ENCODE measurements at places on chromosomes 3 and 15. TPM values are rescaled to one million over a fixed set of nuclear protein-coding genes. Genes with fewer than 3 reads are reported as not detected.

LIPH gene
- not detected for total RNA-seq

GRCh38 chr15:94387849-94388441 lies 156.6 kb downstream of the MCTP2 start:
- no peak for DNase-seq

LCTL gene
- total RNA-seq, result not detected

GRCh38 chr3:16176391-16177030 lies 2.0 kb downstream of the GALNT15 start:
- no peak for DNase-seq

DNA sequence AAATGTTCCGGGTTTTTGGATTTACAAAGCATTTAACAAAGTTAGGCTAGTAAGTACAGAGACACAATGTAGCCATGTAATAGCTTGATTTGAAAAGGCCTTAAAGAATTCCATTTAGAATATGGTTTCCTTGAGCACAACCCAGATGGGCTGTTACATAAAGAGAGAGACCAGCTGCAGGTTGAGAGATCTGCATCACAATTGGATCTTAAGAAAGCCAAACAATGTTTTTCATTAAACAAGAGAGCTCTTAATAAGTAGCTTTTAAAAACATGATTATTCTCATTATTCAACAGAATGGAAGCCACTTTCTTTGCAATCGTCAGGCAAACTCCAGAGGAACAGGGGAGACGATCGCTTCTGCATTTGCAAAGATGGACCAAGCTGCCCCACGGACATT lies 300.3 kb downstream of the OCA2 start:
- DNase-seq, result no peak

GRCh38 chr3:20537234-20537633 lies 351.2 kb upstream of the SGO1 start:
- DNase-seq, result no peak

GRCh38 chr15:27701956-27702355 lies 397.2 kb downstream of the OCA2 start:
- DNase-seq, result no peak

GRCh38 chr3:185661772-185662171 lies 75.7 kb downstream of the SENP2 start:
- no peak for DNase-seq

- DNase-seq, result no peak
Measured at GRCh38 chr3:19446687-19447086, 298.4 kb downstream of the KCNH8 start.

- DNase-seq, result no peak
Measured at GRCh38 chr3:10253731-10254130, 5.5 kb downstream of the TATDN2 start.

DNA sequence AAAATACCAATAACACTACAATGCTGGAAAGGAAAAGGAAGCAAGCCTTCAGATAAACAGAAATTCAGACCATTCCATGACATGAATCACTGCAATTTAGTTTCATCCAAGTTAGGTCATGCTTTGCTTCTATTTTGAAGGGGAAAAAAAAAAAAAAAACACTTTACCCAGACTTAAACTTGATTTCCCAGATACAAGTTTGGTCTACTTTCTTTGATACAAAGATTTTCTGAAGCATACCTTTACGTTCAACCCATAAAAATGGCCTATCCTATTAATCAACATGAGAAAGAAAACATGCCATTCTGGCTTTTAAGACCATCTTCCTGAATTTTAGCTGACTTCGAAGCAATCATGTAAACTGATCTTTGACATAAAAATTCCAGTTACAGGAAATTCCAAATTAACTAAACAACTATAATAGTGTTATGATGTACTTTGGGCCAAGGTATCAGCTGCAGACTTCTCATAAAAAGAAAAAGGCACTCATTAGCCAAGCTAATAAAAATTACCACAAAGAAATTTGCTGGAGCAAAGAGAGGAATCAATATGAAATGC lies 12.6 kb downstream of the OSBPL10 start:
- no peak for DNase-seq

GRCh38 chr3:141308588-141309218 lies 59.6 kb upstream of the ZBTB38 start:
- DNase-seq, result no peak

DNA sequence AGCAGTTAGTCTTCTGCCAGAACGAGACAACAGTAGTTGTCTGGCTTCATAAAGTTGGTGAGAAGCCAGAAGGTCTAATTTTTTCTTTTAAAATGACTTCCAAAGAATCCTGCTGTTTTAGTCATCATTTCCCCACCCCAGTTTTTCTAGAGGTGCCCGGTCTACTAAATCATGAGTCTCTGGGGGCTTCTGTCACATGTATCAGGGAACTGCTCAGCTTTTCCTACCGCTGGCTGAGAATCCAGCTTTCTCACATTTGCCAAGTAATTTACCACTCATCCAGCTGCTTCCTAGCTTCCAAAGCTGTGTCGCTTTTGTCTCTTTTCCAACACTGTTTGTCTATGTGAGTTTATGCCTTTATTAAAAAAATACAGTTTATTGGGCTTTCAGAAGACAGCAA lies 183.3 kb downstream of the NSUN3 start:
- DNase-seq, result no peak

ILDR1 gene
- total RNA-seq, result not detected

B3GALNT1 gene
- 0.89 TPM for total RNA-seq

SV2B gene
- 0.03 TPM for total RNA-seq

DNA sequence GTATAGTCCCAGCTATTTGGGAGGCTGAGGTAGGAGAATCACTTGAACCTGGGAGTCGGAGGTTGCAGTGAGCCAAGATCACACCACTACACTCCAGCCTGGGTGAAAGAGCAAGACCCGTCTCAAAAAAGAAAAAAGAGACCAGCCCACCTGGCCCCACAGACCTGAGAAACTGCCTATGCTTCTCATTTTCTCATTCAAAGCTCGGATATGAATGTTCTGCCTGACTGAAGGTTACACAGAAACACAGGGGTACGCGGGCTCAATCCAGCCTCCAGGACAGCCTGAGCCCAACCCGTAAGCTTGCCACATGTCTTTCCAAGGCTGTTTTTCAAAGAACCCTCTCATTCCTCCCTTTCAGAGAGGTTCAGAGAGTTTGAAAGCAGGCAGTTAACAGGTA lies 9.7 kb upstream of the LRRC15 start:
- DNase-seq, result no peak

HTD2 gene
- 9.2 TPM for total RNA-seq

- DNase-seq, result no peak
Measured at GRCh38 chr3:49217688-49218470, 46.5 kb downstream of the KLHDC8B start.

DNA sequence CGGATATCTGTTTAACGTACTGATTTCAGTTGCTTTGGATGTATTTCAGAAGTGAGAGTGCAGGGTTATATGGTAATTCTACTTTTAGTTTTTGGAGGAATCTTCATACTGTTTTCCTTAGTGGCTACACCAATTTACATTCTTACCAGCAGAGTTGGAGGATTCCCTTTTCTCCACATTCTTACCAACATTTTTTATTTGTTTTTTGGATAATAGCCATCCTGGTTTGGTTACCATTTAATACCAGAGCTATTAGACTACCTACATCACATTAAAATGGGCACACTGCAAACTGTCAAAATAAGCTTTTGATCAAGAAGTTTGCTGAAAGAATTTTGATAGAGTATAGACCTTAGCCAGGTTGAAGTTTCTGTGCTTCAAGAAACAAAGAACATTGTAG lies 217.2 kb upstream of the CFAP20DC start:
- no peak for DNase-seq

DNA sequence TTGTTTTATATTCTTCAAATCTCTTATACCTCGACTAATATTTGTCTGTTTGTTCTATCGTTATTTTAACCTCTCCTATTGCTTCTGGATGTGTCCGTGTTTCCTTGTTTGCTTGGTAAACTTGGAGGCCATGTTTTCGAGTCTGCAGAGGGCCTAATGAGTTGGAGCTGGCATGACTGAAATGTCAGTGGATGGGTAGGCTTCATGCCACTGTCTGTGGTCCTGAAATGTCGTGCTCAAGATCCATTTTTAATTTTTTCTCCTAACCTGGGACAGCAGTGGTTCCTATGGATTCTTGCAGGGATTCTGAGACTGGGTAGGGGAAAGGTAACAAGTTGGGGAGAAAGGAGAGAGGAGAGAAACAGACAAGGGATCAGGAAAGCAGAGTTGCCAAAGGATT lies 18.8 kb upstream of the GASK1A start:
- no peak for DNase-seq

DNA sequence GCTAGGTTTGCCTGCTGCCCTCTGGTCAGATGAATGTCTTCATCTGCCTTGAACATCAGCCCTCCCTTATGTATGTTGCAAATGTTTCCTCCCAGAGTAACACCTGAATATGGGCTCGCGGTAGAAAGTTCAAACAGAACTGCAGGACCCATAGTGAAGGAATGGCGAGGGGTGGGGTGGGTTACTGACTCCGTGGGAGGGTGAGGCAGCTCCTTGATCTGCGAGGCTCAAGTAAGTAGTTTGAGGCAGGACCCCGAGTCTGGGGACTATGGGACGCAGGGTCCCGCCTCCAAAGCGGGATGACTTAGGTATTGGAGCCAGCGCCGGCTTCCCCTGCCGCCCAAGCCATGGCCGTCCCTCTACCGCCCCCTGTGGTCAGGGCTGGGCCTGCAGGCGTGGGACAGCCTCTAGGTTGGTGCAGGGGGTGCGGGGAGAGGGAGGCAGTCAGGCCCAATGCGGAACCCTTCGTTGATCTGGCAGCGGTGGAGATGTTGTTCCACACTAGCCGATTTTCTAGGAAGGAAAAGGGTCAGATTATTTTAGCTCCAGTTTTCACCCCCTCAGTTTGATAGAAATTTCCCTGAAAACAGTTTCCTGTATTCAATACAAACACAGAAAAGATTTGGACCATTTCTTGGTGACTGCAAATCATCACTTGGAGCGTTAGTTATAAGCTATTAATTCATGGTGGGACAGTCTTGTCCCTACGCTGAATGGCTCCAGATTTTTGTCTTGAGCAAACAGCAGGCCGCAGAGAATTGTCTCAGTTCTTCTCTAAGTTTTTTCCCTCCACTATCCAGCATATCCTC lies 72.3 kb downstream of the CORO2B start:
- DNase-seq, result no peak

GRCh38 chr3:61172684-61173083 lies 78.6 kb downstream of the FHIT start:
- DNase-seq, result no peak

- DNase-seq, result no peak
Measured at GRCh38 chr3:128998561-128998960, 2.5 kb upstream of the EFCC1 start.

WNT7A gene
- total RNA-seq, result 18.0 TPM

DNA sequence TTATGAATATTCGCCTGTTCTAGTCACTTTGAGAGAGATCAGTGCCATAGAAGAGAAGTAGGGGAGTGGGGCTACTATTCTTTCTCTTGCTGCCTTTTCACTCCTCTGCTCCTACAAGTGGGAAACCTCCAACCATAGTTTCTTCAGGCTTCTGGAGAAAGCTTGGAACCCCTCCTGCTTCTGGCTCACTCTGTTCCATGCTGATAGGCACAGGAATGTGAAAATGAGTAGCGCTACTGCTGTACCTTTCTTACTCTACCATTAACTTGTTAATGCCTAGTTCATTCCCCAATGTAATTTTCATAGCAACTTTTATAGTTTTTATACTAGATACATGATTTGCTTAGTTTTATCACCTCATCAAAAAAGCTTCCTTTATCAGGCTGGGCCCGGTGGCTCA lies 26.7 kb upstream of the JMJD7 start:
- no peak for DNase-seq

- DNase-seq, result no peak
Measured at GRCh38 chr3:150497956-150498355, 48.3 kb downstream of the SERP1 start.
